IMR-90 (cell line): ENCODE measurements at places on chromosomes 7 and 10. TPM values are rescaled to one million over a fixed set of nuclear protein-coding genes. Genes with fewer than 3 reads are reported as not detected.
A peak's percentile ranks its signal among the peaks of the same experiment; 100 is the strongest.

DNA sequence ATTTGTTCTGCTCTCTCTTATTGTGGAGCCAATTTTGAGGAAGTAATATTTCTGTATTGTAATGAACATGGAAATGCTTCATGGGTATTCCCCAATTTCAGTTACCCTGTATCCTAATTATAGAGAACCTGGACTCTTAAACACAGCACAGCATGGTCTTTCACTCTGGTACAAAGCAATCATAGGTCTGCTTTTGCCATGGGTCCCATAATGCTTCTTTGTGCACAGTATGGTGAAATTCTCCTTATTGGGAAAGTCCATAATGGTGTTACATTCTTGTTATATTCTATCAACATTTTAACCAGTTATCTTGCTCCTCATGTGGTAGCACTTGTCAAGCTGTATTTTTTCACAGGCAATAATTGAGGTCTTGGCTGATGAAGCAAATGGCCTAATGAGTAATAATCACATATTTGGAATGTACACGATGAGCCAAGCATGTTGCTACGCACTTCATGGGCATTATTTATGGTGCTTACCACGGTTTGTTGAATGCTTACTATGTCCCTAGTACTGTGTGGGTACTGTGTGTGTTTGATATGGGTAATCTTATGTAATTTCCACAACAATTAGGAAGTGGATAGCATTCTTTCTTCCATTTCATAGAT is 42.9 kb downstream of the PRKG1 start:
- DNase-seq = peak; percentile 13

- no peak for DNase-seq
Measured at GRCh38 chr7:154178895-154179294, 126.7 kb downstream of the DPP6 start.

POLR2J2 gene
- 0.83 and 1.3 TPM in 2 replicates for total RNA-seq

OPALIN gene
- not detected in 2 replicates for total RNA-seq

VTI1A gene
- total RNA-seq = 24.9 and 35.0 TPM in 2 replicates
